ENCODE measurements at places on chromosomes 11 and 22.
A peak's percentile ranks its signal among the peaks of the same experiment; 100 is the strongest.

- peak; percentile 27 for DNase-seq
Observed at GRCh38 chr11:66904055-66904454, 47.2 kb downstream of the LRFN4 start.

DNA sequence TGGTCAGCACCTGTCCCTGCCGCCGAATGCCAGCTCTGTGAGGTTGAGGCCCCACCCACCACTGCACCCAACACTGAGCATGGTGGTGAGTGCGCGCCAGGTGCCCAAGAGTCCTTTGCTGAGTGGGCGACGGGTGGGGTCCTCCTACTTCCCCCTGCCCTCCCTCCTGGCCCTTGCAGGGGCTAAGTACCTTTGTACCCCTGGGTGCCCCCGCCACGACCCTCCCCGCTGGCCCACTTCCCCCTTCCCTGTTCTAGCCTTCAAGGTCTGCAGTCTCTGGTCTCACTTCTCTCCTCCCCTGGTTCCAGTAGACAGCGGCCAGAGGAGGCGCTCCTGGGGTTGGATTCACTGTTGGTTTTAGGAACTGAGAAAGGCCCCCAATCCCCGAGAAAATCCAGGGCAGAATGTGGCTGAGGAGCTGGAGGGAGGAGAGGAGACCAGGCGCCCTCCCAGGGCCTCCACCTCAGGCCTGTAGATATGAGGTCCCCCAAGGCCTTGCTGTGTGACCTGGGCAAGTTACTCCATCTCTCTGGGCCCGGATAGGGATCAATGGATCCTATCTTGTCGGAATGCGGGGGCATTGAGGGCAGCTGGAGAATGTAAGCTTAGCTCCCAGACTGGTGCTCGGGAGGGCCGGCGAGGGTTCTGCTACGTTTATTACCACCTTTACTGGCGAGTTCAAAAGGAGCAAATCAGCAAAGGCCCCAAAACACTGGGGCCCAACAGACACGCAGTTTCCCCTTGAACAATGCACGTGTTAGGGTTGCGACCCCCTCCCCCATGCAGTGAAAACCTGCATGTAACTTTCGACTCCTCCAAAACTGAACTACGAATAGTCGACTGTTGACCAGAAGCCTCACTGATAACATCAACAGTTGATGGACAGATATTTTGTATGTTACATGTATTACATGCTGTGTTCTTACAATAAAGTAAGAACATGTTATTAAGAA, 31.9 kb upstream of the SMIM38 start:
- no peak for DNase-seq

- no peak for DNase-seq
Observed at GRCh38 chr11:48096588-48097525, 116.5 kb downstream of the PTPRJ start.

GRCh38 chr11:33881651-33882503, 10.0 kb downstream of the LMO2 start:
- no peak for DNase-seq

DNA sequence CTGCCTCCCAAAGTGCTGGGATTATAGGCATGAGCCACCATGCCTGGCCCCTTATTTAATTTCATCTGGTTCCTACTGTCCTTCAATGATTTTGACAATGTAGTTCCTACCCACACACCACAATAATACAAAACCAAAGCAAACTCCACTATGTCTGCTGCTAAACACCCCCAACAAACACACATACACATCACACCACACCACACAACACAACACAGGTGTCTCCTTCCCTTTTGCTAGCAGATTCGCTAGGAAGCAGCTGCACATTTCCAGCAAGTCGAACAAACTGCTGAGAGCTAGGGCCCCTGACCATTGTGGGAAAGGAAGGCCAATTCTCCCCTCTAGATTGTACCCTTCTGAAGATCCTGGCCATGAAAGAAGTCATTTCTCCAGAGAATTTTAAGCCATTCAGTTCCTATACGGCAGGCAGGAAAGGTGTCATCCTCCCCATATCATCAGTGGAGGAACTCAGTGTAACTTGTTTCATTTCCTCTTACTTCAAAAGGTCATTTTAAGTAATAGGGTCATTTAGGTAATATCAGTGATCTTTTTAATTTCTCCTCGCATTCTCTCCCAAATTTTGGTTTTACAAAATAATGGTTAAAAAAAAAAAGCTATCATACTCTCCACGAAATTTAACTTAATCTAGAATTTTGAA, 18.5 kb downstream of the NUMA1 start:
- no peak for DNase-seq

DNA sequence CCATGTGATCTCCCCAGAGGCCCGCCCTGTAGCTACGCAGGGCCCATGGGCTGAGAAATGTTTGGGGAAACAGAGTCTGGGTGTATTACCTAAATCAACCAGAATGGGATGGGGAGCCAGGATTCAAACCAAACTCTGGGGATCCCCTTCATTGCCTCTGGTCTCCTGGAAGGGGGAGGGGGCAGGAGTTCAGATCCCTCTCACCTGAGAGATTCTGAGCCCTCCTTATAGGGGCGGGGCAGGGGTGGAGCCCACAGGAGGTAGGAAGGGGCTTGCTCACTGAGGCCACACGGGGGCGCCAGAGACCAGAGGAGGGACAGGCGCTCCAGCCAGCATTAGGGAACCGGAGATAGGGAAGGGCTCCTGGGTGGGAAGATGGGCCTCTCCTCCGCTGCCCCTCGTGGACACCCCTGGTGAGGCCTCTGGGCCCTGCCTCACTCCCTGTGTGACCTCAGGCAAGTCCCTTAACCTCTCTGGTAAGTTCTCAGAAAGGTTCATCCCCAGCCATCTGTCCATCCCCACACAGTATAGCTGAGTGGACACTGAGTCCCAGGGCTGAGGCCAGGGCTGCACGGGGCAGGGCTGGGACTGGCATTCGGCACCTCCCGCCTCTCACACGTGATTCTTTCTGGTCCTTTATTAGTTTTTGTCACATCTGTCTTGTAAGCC, 2.7 kb upstream of the CDC42BPG start:
- DNase-seq: peak; percentile 91

- DNase-seq: no peak
Observed at GRCh38 chr11:12444601-12445000, 67.2 kb downstream of the PARVA start.

GRCh38 chr22:39177456-39177775, 24.9 kb upstream of the CBX7 start:
- DNase-seq: peak; percentile 18

DNA sequence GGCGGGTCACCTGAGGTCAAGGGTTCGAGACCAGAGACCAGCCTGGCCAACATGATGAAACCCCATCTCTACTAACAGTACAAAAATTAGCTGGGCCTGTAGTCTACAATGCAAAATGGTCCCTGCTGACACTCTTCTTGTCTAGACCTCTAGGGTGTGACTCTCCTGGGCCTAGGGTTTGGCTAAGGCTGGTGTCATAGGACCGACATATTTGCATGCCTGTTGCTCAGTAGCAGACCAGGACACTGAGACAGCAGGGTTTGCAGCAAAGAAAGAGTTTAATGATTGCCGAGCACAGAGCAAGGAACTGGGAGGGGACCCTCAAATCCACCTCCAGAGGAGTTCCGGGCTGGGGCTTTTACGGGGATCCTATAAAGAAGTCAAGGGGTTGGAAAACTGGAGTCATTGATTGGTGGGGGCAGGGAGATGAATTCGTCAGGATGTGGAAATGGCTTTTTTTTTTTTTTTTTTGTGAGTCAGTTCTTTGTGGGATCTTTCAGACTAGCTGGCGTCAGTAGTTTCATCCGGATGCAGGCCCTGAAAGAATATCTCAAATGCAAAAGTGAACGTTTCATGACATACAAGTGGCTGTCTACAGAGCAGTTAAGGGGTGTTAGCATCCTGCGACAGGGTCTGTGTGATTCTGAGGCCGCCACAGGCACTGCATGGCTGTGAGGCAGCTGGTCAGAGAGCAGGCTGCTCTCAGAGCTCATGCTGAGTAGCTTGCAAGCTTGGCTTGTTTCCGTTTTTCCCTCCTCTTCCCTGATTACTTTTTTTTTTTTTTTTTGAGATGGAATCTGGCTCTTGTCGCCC, 27.2 kb upstream of the A4GALT start:
- peak; percentile 86 for DNase-seq

GRCh38 chr11:93623920-93624319, 37.6 kb upstream of the CEP295 start:
- DNase-seq: no peak

DNA sequence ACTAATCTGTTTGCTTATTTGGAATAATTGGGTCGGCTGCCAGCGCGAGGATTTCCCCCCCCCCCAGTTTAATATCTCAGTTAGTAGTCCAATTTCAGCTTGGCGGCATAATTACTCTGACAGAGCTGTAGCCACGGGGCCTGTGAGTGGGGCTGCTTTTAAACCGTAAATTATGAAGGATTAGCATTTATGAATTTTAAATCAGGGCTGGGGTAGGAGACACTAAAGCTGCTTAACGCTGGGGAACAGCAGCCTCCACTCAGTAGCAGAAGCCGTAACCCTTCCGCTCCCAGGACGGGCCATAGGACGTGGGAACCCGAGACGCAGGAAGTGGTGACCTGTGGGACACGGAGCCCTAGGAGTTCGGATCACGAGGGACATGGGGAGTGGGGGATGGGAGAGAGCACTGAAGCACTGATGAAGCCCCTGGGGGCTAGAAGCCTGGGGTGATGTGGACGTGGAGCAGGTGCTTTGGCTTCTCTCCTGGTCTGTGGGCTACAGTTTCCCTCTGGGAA, 66.2 kb upstream of the LMO1 start:
- DNase-seq: no peak

DNA sequence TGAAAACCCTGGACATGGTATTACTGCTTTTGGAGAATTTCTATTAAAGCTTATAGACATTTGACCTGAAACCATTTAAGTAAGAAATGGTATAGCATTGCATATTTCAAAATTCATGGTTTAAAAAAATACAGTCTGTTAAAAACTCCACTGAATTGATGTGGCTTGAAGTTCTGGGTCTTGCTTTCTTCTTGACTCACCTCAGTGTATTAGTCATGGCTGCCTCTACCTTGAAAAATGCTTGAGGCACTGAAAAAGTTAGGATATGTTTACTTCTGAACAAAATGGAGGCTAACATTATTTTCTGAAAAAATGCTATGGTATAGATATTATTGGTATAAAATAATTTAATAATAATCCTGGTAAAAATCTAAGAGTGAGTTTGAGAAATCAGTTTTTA, 349.2 kb downstream of the AASDHPPT start:
- no peak for DNase-seq

- DNase-seq: no peak
Observed at GRCh38 chr11:115527534-115528125, 23.4 kb upstream of the CADM1 start.

- DNase-seq: no peak
Observed at GRCh38 chr22:28220626-28221363, 301.7 kb upstream of the PITPNB start.

DNA sequence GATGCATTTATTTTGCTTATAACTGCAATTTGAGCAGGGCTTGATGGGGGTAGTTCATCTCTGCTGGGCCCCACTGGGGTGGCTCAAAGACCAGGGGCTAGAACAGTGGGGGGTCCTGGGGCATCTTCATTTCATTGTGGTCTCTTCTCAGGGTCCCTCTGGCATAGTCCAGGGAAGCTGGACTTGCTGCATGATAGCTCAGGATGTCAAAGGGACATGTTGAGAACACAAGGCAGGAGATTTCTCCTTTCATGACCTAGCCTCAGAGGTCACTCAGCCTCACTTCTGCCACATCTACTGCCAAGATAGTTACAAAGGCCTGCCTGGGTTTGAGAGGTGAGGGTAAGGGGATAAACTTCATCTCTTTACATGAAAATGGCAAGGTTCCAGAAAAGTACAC, 89.5 kb downstream of the CWC15 start:
- DNase-seq: no peak

DNA sequence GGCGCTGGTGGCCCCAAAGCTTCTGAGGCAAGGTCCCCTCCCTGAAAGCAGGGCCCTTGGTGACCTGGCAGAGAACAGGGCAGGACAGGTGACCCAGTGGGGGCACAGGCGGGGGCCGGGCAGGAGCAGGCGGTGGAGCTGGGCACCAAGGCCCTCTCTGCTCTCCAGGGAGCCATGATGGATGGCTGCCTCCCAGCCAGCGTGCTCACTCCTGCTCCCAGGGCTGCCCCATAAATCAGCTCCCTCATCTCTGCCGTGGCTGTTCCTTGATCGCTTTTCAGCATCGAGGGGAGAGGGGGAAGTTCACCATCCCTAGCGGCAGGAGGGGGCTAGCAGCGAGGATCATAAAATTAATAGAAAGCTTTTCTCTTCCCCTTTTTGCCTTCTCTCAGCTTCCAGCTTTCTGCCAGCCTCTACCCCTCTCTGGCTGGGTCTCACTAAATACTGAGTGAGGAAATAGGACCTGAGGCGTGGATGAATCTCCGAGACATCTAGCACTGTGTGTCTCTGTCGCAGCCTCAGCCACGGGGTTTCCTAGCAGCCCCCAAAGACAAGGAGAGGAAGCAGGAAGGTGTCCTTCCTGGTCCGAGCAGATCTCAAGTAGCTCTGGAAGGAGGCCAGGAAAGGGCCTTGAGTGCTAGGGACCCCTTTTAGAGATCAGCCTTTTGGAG, 22.2 kb upstream of the ELFN2 start:
- no peak for DNase-seq

GRCh38 chr11:103648670-103649400, 387.6 kb upstream of the DDI1 start:
- peak; percentile 27 for DNase-seq

DNA sequence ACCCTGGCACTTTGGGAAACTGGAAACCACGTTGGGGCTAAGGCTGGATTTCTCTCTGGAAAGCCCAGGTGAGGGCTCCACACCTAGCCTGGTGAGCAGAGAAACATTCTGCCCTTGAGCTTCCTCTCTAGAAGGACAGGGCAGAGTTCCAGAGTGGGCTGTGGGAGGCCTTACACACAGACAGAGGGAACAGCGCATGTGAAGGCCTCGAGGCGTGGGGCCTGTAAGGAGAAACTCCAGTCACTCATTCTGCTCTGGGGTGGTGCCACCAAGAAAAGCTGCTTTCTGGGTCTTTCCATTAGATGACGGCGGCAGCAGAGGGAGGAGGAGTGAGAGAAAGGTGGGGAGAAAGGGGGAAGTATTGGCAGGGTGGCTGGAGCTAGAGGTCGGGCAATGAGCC, 183.1 kb downstream of the CHST1 start:
- no peak for DNase-seq

GRCh38 chr11:7833527-7833926, 36.8 kb upstream of the OR5P2 start:
- no peak for DNase-seq

All from cardiac fibroblast (primary cell).